Large intestine (tissue), 12 donors: ENCODE measurements at places on chromosomes 16 and 17. TPM values are rescaled to one million over a fixed set of nuclear protein-coding genes. Genes with fewer than 3 reads are reported as not detected.

The CPSF4L gene
- 0.21 TPM for polyA plus RNA-seq

The MPV17L gene
- polyA plus RNA-seq = 3.2 TPM

DNA sequence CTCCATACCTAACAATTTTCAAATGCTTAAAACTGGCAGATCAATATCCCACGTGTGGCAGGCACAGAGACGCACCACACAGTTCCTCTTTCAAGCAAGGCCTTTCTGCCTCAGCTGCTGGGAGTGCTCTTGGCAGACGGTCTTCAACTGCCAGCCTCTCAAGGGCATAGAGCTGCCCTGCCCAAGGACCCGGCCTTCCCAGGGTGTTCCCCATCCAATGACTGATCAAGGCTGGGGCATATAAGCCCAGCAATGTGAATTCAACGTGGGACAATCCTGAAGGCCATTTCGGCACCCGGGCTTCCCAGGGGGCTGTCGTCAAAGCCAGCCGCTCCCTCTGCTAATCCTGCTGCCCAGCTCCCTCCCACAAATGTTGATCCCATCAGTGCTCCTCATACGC lies 107.1 kb downstream of the STX8 start:
- no peaks in the 10 kb centered on the region for H3K36me3 ChIP-seq
- no peak overlapping the region for H3K27ac ChIP-seq
- DNase-seq = no peak

DNA sequence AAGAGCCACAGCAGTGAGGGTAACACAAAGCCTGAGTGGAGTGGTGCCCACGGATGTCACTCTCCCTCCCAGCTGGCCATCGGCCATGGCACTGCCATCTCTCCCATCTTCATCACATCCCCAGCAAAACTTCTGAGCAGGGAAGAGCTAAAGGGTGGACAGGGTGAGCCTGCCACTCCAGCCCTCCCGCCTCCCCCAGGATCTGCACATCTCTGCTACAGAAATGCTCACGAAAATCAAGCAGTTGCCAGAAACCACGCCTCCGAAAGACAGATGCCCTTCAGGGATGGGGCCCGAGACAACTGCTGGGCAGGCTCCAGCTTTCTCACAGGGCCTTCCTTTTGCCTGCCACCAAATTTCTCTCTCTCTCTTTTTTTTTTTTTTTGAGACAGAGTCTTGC lies 3.6 kb downstream of the GRIN2C start:
- no peaks in the 10 kb centered on the region for H3K36me3 ChIP-seq
- peaks cover 94% of the 10 kb centered on the region for H3K27me3 ChIP-seq
- no peak overlapping the region for H3K27ac ChIP-seq
- H3K4me1 ChIP-seq = peaks cover 9% of the 10 kb centered on the region
- H3K4me3 ChIP-seq = no peak overlapping the region

DNA sequence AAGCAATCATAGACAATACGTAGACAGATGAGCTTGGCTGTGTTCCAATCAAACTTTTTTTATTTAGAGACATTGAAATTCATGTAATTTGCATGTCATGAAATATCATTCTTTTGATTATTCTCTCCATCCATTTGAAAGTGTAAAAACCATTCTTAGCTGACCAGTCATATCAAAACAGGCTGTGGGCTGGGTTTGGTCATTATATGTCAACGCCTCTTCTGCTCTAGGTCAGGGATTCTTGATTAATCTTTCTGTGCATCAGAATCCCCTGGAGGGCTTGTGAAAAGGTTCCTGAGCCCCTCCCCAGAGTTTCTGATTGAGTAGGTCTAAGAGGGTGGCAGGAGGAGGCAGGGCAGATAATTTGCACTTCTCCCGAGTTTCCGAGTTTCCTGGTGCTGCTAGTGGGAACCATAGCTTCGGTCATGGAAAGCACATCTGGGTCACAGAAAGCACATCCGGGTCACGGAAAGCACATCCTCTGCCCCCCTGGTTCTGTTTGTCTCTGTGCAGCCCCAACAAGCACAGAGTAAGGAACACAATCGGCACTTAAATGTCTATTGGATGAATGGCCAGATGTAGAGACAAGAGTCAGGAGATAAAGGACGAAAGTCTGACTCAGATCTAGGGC lies 16.4 kb downstream of the PIMREG start:
- no peak for DNase-seq
- H3K27me3 ChIP-seq = no peaks in the 10 kb centered on the region
- no peak overlapping the region for H3K27ac ChIP-seq
- no peaks in the 10 kb centered on the region for H3K36me3 ChIP-seq
- no peaks in the 10 kb centered on the region for H3K4me1 ChIP-seq

DNA sequence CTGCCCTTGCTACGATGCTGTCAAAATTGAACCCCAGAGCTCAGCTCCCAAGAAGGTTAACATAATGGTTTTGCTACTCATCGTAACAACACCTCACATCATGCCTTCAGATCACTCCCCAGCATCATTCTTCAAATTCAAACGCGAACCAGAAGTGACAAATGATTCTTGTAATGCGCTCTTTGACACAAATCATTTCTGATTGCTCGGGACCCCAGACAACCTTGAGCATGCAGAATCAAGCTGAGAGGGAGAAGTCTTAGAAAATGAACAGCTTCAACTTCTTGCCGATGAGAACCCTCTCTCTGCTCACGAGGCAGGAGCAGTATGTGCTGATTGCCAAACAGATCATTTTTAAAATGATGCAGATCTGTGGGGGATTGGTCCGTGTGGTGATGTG lies 241.0 kb upstream of the ASIC2 start:
- no peak overlapping the region for H3K27ac ChIP-seq
- H3K27me3 ChIP-seq = peaks cover 13% of the 10 kb centered on the region
- H3K4me3 ChIP-seq = no peak overlapping the region
- DNase-seq = no peak
- H3K36me3 ChIP-seq = no peaks in the 10 kb centered on the region
